ENCODE measurements at places on chromosomes 7 and 10. TPM values are rescaled to one million over a fixed set of nuclear protein-coding genes. Genes with fewer than 3 reads are reported as not detected.

The ZNF804B gene
- total RNA-seq: 0.39 TPM

The SH3PXD2A gene
- 12.0 TPM for total RNA-seq

The VOPP1 gene
- total RNA-seq: 26.6 TPM

The OR6V1 gene
- total RNA-seq: not detected

The TCTN3 gene
- 29.3 TPM for total RNA-seq

DNA sequence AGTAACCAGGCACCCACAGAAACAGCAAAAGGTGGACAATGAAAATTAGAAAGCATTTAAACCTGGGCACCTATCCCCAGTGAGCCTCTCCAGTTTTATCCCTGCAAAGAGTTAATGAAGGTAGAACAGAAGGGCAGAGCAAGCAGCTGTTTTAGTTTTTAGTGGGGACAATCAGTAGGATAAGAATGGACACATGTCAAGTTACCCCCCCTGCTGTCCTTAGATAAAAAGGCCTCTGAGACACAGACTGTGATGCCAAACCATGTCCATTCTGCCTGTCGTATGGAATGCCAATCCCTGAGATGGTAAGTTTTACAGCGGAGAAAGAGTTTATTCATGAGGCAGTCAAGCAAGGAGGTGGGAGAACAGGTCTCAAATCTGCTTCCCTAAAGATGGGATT, 162.6 kb upstream of the AGR3 start:
- DNase-seq: no peak

DNA sequence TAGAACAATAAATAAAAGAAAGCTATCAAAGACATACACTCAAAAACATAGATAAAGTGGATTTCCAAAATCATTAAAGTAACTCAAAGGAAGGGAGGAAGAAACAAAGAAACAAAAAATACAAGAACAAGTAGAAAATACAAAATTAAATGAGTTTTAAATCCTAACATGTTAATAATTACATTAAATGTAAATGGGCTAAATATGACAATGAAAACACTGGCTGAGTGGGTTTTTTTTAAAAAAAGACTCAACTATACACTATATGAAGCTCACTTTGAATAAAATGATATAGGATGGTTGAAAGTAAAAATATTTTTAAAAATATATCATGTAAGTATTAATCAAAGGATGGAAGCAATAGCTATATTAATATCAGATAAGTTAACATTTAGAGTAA, 371.4 kb downstream of the PTPRN2 start:
- DNase-seq: no peak

The ZNF107 gene
- total RNA-seq: 5.6 TPM

GRCh38 chr10:34626158-34626880, 188.8 kb downstream of the PARD3 start:
- DNase-seq: no peak

- no peak for DNase-seq
Measured at GRCh38 chr7:91811236-91811635, 69.3 kb downstream of the MTERF1 start.

The HOXA9 gene
- total RNA-seq: 0.39 TPM

- no peak for DNase-seq
Measured at GRCh38 chr10:125129076-125129458, 31.3 kb downstream of the CTBP2 start.

GRCh38 chr7:117386110-117386706, 41.1 kb downstream of the ASZ1 start:
- DNase-seq: no peak

GRCh38 chr10:1504286-1504685, 233.0 kb downstream of the ADARB2 start:
- no peak for DNase-seq

GRCh38 chr10:99526861-99527504, 5.8 kb upstream of the NKX2-3 start:
- no peak for DNase-seq

The C10orf143 gene
- total RNA-seq: 7.6 TPM

DNA sequence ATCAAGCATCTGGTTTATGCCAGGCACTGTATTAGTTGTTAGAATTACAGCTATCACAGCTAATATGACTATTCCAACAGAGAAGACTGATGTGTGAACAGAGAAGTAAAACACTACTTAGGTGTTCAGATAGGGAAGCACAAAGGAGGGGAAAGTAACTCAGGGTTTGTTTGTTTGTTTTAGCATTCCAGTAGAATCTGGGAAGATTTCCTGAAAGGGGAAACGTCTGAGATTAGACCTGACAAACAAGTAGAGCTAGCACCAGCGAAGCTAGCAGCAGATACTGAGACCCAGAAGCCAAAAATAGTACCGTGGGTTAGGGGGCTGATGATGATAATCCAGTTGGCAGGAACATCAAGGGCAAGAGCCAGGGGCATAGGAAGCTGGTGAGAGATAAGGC, 28.8 kb upstream of the KLHL7 start:
- no peak for DNase-seq

The UPK3B gene
- 27.1 TPM for total RNA-seq

DNA sequence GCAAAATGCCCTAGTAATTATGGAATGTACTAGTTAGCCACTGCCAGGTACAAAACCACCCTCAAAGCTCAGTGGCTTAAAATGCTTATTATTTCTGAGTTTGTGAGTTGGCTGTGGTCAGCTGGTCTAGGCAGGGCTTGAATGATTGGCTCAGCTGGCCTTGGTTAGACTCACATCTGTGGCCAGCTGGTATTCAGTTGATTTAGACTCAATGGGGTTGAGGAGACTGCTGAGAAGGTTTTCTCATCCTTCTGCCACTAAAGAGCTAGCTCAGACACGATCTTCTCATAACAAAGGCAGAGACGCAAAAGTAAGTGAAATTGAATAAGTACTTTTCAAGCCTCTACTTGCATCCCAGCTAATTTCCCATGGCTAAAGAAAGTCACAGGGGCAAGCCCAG, 57.1 kb upstream of the CYP2C18 start:
- no peak for DNase-seq

The MET gene
- total RNA-seq: 3.2 TPM

- DNase-seq: peak; percentile 92
Measured at GRCh38 chr10:70405037-70405824, 1.3 kb downstream of the EIF4EBP2 start.

- no peak for DNase-seq
Measured at GRCh38 chr10:93871671-93872204, 22.0 kb upstream of the SLC35G1 start.

The ANXA8 gene
- 2.5 TPM for total RNA-seq

The OPN4 gene
- total RNA-seq: not detected

The TUBAL3 gene
- 2.5 TPM for total RNA-seq

The DPYSL4 gene
- 11.7 TPM for total RNA-seq

DNA sequence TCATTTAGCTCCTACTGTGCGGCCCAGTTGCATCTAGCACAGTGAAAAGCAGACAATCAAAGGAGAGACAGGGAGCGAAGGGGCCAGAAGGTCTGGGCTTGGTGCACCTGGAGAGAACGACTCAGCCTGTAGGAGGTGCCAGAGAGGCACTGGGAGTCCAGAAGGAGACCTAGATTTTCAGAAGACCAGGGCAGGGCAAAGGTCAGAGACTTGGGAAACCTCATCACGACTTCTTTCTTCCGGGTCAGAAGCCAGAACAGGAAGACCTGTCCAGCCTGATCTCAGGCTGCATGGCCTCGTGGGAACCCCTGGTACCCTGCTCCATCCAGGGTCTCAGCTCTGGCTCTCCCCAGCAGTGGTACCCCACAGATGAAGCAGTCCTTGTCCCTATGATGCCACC, 5.2 kb downstream of the AGAP3 start:
- DNase-seq: no peak

- no peak for DNase-seq
Measured at GRCh38 chr10:16843252-16843870, 26.1 kb upstream of the RSU1 start.

- DNase-seq: no peak
Measured at GRCh38 chr7:83159731-83160130, 3.0 kb downstream of the PCLO start.

DNA sequence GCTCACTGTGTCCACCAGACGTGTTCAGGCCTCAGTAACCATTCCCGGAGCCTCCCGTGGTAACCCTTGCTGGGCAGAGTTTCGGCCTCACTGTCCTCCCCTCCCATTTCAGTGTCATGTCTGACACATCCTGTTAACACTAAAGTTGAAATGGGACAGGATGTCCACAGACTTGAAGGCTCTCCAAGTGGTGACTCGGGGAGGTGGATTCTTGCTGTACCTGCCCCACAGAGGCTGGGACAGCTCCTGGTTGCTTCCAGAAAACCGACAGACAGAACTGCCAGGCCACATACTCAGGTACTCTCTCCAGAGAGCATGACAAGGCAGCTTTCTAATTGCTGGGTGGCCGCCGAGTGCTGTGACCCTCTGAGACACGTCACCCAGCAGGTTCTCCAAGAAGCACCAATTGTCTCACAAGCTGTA, 17.9 kb upstream of the CYTH3 start:
- DNase-seq: no peak

The SYNPO2L gene
- total RNA-seq: 0.31 TPM
